Right atrium auricular region (tissue), 2 donors: ENCODE measurements at places on chromosomes 2 and 18.

DNA sequence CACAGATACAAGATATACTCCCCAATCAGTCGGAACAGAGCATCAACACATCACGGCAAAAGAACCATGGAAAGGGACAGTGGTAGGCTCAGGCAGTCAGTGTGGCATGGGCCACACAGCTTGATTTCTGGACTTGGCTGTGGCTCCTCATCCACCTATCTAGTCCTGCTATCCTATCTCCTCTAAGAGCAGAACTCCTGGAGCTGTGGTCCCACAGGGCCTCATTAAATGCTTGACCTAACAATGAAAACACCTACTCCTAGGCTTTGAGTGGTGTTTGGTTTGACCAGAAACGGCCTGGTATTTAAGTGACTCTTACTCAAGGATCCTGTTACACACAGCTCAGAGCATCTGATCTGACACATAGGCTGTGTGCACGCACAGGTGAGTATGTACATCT, 33.6 kb upstream of the SMAD2 start:
- H3K27ac ChIP-seq: no peak overlapping the region
- DNase-seq: no peak
- H3K27me3 ChIP-seq: no peaks in the 10 kb centered on the region
- H3K4me1 ChIP-seq: no peaks in the 10 kb centered on the region

GRCh38 chr2:209367075-209367747, 56.6 kb upstream of the MAP2 start:
- no peaks in the 10 kb centered on the region for H3K4me1 ChIP-seq
- H3K27me3 ChIP-seq: no peaks in the 10 kb centered on the region
- no peak overlapping the region for H3K27ac ChIP-seq
- no peaks in the 10 kb centered on the region for H3K36me3 ChIP-seq
- DNase-seq: no peak
- no peak overlapping the region for H3K4me3 ChIP-seq

DNA sequence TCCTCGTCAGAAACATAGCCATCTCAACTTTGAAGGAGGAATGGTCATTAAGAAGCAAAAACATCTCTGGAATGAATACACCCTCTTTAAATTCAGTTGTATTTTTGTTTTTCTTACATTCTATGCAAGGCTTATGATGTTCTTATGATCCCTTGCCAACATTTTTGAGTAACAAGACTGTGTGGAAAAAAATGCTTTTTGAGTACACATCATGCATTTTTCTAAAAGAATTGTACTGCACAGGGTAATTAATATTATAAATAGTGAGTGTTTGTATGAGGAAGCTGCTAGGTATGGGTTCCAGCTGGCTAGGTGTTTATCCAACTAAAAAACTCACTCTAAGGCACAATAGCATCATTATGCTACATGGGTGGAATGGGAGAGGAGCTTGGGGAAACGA, 59.0 kb upstream of the SPATS2L start:
- no peaks in the 10 kb centered on the region for H3K36me3 ChIP-seq
- H3K27me3 ChIP-seq: no peaks in the 10 kb centered on the region
- no peak overlapping the region for H3K27ac ChIP-seq
- H3K4me1 ChIP-seq: no peaks in the 10 kb centered on the region
- H3K4me3 ChIP-seq: no peak overlapping the region
- no peak for DNase-seq

GRCh38 chr2:197092431-197092830, 165.9 kb upstream of the PGAP1 start:
- H3K4me3 ChIP-seq: no peak overlapping the region
- no peak for DNase-seq
- no peaks in the 10 kb centered on the region for H3K4me1 ChIP-seq
- no peaks in the 10 kb centered on the region for H3K27me3 ChIP-seq
- no peaks in the 10 kb centered on the region for H3K36me3 ChIP-seq

DNA sequence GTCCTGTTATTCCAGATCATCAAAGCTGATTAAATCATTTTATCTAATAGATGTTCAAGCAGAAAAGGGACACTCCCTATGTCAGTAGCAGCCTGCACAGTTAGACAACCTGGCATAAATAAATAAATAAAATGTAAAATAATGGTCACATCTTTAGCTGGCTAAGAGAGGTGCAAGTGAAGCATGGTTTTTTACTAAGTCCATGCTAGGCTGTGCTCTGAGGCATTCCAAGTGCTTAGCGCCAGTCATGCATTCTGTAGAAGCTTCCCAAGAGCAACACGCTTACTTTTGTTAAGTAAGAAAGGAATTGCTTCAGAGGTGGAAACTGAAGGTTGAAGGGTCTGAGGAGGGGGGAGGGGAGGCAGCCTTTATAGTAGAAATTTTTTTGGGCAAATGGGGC, 351.2 kb downstream of the CDH2 start:
- no peak for DNase-seq
- no peaks in the 10 kb centered on the region for H3K27me3 ChIP-seq
- no peak overlapping the region for H3K4me3 ChIP-seq
- H3K27ac ChIP-seq: no peak overlapping the region

DNA sequence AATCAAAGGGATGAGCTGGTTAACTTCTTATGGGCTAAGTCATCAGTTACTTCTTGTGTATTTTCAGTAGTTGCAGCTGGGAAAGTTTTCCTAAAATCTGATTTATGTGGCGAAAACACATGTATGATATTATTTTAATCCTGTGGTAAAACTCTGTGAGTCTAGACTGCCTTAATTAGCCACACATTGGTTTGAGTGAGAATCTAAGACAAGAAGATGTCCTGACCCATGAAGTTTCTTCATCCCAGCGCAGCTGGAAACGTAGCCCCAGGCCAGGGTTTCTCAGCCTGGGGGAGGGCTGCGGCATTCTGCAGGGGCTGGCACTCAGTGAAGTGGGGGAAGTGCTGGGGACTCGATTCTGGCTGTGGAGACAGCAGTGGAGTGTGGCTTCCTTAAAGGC, 44.7 kb upstream of the INHBB start:
- no peak overlapping the region for H3K4me3 ChIP-seq
- H3K27me3 ChIP-seq: no peaks in the 10 kb centered on the region
- peaks cover 26% of the 10 kb centered on the region for H3K36me3 ChIP-seq
- H3K27ac ChIP-seq: no peak overlapping the region
- DNase-seq: no peak
- no peaks in the 10 kb centered on the region for H3K4me1 ChIP-seq

GRCh38 chr2:232748038-232748437, 28.3 kb downstream of the KCNJ13 start:
- H3K4me1 ChIP-seq: no peaks in the 10 kb centered on the region
- H3K27ac ChIP-seq: no peak overlapping the region
- no peak overlapping the region for H3K4me3 ChIP-seq

DNA sequence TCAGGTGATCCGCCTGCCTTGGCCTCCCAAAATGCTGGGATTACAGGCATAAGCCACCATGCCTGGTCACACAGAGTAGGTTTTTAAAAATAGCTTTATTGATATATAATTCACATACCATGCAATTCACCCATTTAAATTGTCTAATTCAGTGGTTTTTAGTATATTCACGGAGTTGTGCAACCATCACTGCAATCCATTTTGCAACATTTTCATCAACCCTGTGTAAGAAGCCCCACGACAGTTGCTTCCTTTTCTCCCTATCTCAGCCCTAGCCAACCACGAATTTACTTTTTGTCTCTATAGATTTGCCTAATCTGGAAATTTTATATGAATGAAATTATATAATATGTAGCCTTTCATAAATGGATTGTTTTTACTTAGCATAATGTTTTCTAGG, 266.4 kb downstream of the NAPG start:
- DNase-seq: no peak
- H3K36me3 ChIP-seq: no peaks in the 10 kb centered on the region
- no peak overlapping the region for H3K27ac ChIP-seq
- H3K4me3 ChIP-seq: no peak overlapping the region
- H3K4me1 ChIP-seq: no peaks in the 10 kb centered on the region

GRCh38 chr2:11387100-11387390, 42.6 kb upstream of the ROCK2 start:
- no peaks in the 10 kb centered on the region for H3K36me3 ChIP-seq
- no peaks in the 10 kb centered on the region for H3K4me1 ChIP-seq
- no peak overlapping the region for H3K4me3 ChIP-seq
- no peaks in the 10 kb centered on the region for H3K27me3 ChIP-seq
- no peak for DNase-seq
- no peak overlapping the region for H3K27ac ChIP-seq
